Stimulated activated CD4-positive, alpha-beta T cell treated with anti-CD3 and anti-CD28 coated beads, Interleukin-1b, Interleukin-23, amount 100 ng/mL, for 1 hour (primary cell): ENCODE measurements at places on chromosomes 3 and 15.

DNA sequence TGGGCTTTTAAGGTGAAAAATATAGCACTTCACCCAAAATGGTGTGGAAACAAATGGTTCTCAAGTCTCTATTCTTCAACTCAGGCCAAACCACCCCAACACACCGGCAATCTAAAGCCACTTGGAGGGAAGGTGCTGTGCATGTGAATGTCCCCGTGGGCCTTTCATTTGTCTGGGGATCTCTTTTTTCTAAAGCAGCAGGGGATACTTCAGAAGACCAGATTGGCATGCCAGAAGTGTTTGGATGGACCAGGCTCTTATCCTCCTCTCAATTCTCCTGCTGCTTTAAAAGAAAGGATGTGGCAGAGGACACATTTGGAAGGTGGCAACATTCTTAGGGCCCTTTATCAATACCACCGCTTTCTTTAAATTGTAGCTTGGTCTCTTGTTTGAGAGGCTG, 193.1 kb downstream of the MEIS2 start:
- DNase-seq, result no peak

GRCh38 chr3:63895422-63896189, 16.6 kb downstream of the SCAANT1 start:
- DNase-seq, result no peak

DNA sequence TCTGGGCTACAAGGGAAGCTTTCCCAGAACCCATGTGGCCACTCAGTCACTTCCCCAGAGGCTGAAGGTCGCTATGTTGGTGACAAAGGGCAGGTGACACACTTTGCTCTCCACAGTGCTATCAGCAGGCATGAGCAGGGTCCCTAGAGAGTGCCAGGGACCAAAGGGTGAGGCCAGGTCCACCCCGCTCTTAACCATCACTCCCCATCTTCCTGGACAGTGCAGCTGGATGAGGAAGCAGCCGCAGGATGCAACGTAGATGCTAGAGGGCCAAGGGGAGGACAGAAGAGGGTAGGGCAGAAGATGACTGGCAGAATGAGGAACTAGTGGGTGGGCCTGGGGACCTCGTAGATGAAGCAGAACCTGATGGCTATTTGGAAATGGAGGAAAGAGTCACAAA, 13.6 kb upstream of the LTF start:
- DNase-seq, result no peak

GRCh38 chr15:29668120-29668602, 154.1 kb downstream of the TJP1 start:
- DNase-seq, result no peak

DNA sequence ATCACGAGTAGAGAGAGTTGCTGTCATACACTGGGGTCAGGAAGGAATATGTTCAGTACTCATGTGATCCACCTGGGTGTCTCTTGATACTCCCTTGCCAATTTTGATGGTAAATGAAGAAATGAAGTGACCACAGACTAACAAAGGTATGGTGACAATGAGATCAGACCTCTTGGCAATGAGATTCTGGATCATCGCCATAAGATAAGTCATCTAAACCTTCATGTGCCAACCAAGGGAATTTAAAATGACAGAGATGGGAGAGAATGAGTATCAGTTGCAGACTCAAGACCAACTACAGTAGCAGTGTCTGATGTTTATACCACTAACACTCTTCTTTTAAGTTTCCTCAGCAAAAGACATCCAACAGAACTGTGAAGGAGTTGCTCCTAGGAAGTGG, 601.0 kb downstream of the MECOM start:
- no peak for DNase-seq

- DNase-seq, result no peak
These were observed 172.2 kb downstream of the SSR3 start for GRCh38 chr3:156382458-156383346.

DNA sequence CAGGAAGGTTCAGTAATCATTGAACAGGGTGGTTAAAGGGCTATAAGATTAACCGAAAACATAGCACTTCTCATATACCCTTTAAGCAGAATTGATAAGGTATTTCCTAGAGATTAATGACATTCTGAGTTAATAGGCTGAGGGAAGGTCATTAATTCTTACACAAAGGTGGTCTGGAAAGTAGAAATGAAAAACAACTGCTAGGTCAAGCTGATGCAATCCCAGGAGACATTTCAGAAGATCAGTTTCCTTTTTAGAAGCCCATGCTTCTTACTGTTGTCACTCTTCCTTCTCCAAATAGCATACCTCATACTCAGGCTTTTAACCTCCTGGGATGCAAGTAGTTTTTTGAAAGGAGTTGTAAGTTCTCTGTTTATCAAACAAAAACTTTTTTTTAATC, 8.8 kb downstream of the FILIP1L start:
- no peak for DNase-seq

DNA sequence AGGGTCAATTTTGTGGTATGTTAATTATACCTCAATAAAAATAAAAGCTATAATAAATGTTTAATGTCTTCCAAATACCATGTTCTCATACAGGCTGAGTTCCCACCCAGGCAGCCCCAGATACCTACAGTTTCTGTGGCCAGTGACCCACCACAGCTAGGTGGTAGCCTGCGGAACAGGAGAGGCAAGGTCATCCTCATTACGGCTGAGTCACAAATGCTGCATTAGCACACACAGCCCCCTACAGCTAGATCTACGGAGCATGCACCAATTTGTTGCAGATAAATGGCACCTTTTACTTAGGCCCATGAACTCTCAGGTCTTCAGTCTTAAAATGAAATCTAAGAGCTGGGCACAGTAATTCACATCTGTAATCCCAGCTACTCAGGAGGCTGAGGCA, 5.1 kb downstream of the SPATA12 start:
- DNase-seq, result no peak

DNA sequence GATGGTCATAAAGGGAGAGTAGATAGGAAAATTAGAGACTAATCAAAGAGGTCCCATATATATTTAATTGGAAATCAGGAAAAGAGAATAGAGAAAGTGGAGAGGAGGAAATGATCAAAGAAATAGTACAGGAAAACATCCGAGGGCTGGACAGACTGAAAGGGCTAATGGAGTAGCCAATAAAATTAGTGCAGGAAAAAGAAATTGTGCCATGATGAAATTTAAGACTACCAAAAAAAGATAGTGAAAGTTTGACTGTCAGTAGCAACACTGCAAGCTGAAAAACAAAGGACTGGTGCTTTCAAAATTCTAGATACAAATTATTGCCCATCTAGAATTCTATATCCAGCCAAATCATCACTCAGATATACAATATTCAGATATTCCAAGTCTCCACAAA, 36.3 kb downstream of the SLC27A2 start:
- no peak for DNase-seq

- DNase-seq, result no peak
These were observed 9.7 kb downstream of the ATP8B4 start for GRCh38 chr15:50109076-50109987.

DNA sequence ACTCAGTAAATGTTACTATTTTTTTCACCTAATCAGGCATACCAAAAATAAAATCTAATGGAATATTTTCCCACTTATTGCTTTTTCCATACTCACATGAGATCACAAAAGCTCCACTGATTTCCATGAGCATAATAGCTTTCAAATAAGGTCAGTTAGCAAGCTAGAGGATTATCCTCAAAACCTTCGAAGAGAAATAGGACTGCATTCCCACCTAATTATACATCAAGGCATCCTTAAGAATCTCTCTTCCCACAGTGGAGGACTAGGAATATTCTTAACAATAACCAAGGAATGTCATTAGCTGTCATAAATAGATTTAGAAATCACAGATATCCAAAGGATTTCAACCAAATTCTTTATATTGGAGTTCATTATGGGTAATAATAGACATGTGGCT, 127.9 kb upstream of the STT3B start:
- DNase-seq, result no peak

- no peak for DNase-seq
These were observed 24.6 kb upstream of the SRP14 start for GRCh38 chr15:40063563-40064011.

DNA sequence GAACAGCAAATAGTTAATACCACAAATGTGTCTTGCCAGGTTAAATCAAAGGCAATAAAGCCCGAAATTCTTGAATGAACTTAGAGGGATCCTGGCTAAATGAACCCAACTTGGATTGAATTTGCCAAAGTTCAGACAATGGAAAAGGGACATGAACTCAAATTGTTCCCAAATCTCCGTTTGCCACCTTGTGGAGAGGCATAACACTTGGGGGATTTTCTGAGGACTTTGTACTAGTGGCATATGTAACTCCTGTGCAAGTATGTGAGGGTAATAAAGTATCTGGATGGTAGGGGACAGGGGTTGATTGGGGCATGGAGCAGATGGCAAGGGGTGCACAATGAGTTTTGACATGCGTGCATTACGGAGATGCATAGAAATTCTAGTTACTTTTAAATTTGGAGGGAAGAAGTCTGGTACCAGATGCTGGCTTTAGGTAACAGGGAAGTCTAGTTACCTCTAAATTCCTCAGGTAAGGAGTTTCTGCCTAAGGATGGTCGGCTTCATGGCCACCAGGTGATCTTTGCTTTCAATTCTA, 1.2 kb upstream of the TCAIM start:
- no peak for DNase-seq

GRCh38 chr3:149342413-149343380, 9.3 kb upstream of the TM4SF18 start:
- DNase-seq, result no peak

- DNase-seq, result no peak
These were observed 38.8 kb upstream of the IGSF11 start for GRCh38 chr3:119073258-119074001.

DNA sequence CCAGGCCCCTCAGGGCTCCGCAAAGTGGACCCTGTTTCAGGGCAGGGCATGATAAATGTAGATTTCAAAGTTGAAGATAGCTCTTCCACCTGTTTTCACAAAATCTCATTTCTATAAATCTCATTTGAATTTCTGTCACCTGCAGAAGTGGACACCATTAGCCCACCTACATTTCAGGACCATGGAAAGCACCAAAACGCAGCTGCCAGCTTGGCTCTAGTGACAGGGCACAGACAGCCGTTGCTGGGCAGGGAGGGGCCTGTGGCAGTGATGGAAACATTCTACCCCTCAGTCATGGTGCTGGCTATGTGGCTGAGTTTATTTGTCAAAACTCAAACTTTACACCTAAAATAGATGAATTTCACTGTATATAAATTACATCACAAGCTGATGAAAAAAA, 40.4 kb downstream of the PRR23E start:
- DNase-seq, result no peak

- no peak for DNase-seq
These were observed 11.3 kb upstream of the P2RY12 start for GRCh38 chr3:151395806-151396205.

- no peak for DNase-seq
These were observed 147.0 kb upstream of the LRRFIP2 start for GRCh38 chr3:37321377-37321781.

DNA sequence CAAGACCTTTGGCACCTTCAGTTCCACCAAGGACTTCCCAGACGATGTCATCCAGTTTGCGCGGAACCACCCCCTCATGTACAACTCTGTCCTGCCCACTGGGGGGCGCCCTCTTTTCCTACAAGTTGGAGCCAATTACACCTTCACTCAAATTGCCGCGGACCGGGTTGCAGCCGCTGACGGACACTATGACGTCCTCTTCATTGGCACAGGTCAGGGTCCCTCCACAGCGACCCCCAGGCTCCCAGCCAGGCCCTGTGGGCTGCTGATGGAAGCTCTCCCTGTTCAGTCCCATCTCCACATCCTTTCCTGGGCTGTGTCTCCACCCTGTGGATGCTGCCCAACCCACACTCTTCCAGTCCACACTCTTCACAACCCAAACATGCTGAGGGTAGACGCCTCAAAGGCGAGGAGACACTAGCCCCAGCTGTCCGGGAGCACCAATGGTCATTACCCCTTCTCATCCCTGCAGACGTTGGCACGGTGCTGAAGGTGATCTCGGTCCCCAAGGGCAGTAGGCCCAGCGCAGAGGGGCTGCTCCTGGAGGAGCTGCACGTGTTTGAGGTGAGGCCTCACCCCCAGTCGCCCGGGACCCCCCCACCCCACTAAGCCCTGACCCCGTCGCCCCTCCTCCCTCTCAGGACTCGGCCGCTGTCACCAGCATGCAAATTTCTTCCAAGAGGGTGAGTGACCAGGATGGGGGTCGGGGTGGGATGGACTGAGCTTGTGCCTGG, 4.3 kb upstream of the LSMEM2 start:
- peak; percentile 32 for DNase-seq

DNA sequence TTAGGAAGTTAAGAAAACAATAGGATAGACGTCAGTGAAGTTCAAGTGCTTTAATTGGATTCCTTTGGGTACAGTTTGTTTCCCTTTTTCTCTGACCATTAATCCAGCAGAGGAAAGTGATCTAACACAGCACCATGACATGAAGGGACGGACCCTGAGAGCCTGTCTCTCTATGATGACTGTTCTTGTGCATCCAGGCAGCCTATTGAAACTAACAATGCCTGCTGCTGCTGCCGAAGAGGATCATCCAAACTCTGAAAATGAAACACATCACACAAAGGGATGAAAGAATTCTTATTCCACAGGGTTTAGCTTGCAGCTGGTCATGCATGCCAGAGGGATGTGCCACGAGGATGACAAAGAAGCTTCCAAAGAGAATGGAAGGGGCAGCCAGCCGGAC, 75.5 kb downstream of the ZBTB20 start:
- no peak for DNase-seq

DNA sequence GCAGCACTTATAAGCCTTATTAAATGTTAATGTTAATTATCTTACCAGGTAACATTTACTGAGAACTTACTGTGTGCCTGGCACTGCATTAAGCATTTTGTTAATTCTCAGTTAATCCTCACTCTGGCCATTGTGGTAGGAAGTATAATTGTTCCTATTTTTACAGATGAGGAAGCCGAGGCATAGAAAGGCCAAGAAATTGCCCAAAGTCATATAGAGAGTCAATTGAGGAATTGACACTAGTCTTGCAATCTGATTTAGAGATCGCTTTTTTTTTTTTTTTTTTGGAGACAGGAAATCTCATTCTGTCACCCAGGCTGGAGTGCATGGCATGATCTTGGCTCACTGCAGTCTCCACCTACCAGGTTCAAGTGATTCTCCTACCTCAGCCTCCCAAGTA, 132.6 kb upstream of the PROK2 start:
- DNase-seq, result no peak

DNA sequence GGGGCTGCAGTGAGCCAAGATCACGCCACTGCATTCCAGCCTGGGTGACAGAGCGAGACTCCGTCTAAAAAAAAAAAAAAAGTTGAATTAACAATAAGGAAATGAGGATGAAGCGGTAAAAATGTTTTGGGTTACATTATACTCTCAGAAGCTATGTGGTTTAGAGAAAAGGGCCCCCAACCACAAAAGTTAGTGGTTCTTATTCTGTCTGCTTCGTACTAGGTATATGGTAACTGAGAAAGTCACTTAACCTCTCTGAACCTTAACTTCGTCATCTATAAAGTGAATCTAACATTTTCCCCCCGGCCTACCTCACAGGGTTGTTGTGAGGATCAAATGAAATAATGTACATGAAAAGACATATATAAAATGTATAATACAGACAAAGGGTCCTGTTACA, 38.4 kb upstream of the EHHADH start:
- no peak for DNase-seq

DNA sequence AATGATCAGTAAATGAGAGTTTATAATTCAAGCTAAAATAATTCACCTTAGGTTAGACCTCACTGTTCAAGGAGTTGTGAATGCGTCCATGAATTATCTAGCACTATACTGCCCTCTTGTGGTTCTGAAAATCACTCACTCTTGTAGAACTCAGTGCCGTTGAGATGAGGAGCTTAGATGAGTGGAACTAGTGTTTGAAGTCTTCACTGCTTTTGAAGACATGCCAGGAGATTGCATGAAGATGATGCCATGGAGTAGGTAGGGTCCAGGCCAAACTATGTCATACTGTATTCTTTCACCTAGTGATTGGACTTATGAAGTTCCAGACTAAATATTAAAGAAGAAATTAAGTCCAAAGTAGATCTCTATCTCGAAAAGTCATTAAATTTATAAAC, 28.8 kb downstream of the LYSMD4 start:
- DNase-seq, result no peak
